ENCODE measurements at places on chromosomes 3 and 15.

DNA sequence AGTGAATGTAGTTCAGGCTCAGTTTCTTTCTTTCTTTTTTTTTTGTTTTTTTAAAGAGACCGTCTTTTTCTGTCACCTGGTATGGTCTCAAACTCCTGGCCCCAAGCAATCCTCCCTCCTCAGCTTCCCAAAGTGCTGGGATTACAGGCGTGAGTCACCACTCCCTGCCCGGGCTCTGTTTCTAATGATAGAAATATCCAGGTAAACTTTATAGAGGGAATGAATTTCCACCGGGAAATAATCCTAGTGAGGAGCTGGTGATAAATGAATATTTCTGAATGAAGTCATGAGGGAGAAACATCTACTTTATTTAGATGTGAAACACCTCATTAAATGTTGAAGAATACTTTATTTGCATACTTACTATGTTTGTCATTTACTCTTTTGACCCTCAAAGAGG, 7.2 kb downstream of the RNF13 start:
- peak; percentile 14 for DNase-seq

- no peak for DNase-seq
Observed at GRCh38 chr3:147807776-147808175, 398.6 kb downstream of the ZIC1 start.

- no peak for DNase-seq
Observed at GRCh38 chr3:194908972-194909371, 223.3 kb downstream of the FAM43A start.

DNA sequence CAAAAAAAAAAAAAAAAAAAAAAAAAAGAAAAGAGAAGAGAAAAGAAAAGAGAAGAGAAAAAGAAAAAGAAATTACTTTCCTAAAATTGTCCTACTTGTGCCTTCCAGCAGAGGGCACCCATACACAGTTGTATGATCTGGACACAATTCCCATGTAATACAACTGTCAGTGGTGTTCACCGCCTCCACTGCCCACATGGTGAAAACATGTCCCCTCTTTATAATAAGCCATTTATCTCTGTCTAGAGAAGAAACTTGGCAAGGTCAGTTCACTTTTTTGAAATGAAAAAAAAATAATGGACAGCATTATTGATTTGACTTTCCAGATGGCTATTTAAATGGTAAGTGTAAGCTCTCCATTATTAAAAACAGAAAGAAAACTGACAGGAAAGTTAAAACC, 459.4 kb downstream of the GBE1 start:
- DNase-seq, result peak; percentile 48

- no peak for DNase-seq
Observed at GRCh38 chr3:7667774-7668173, 806.9 kb downstream of the GRM7 start.

- DNase-seq, result no peak
Observed at GRCh38 chr3:132753946-132754345, 31.7 kb upstream of the NPHP3 start.
